Upper lobe of right lung (tissue), 1 donor: ENCODE measurements at places on chromosomes 2 and 18. TPM values are rescaled to one million over a fixed set of nuclear protein-coding genes. Genes with fewer than 3 reads are reported as not detected.

Gene GATA6
- 32.2 TPM for total RNA-seq

Gene IMMT
- total RNA-seq, result 54.9 TPM

Gene SLC38A11
- 0.41 TPM for total RNA-seq

Gene SERPINB13
- total RNA-seq, result not detected

Gene ABCB11
- 0.06 TPM for total RNA-seq

GRCh38 chr2:154433010-154433409 lies 265.5 kb upstream of the KCNJ3 start:
- H3K4me3 ChIP-seq, result no peak overlapping the region
- no peak for DNase-seq
- no peaks in the 10 kb centered on the region for H3K4me1 ChIP-seq
- no peak overlapping the region for H3K27ac ChIP-seq

GRCh38 chr2:206305523-206306245 lies 31.2 kb downstream of the ZDBF2 start:
- no peak overlapping the region for H3K4me3 ChIP-seq
- H3K27me3 ChIP-seq, result no peaks in the 10 kb centered on the region
- no peak for DNase-seq

- H3K4me3 ChIP-seq, result no peak overlapping the region
- DNase-seq, result no peak
- no peaks in the 10 kb centered on the region for H3K4me1 ChIP-seq
- no peaks in the 10 kb centered on the region for H3K27me3 ChIP-seq
- no peaks in the 10 kb centered on the region for H3K36me3 ChIP-seq
Measured at GRCh38 chr2:130769343-130769907, 14.1 kb downstream of the AMER3 start.

DNA sequence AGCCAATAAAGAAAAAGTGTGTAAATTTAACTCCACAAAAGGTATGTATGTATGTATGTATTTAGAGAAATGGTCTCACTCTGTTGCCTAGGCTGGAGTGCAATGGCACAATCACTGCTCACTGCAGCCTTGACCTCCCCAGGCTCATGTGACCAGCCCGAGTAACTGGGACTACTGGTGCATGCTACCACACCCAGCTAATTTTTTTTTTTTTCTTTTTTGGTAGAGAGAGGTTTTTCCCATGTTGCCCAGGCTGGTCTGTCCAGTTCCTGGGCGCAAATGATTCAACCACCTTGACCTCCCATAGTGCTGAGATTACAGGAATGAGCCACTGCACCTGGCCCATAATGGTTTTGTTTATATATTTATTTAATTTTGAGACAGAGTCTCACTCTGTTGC lies 67.1 kb downstream of the CERKL start:
- H3K27ac ChIP-seq, result no peak overlapping the region
- no peaks in the 10 kb centered on the region for H3K36me3 ChIP-seq
- no peaks in the 10 kb centered on the region for H3K4me1 ChIP-seq
- H3K27me3 ChIP-seq, result no peaks in the 10 kb centered on the region
- H3K4me3 ChIP-seq, result no peak overlapping the region

- no peak overlapping the region for H3K4me3 ChIP-seq
- no peak for DNase-seq
- no peak overlapping the region for H3K27ac ChIP-seq
- H3K4me1 ChIP-seq, result peaks cover 3% of the 10 kb centered on the region
- H3K36me3 ChIP-seq, result peaks cover 18% of the 10 kb centered on the region
- H3K27me3 ChIP-seq, result no peaks in the 10 kb centered on the region
Measured at GRCh38 chr2:134319596-134320254, 65.9 kb downstream of the MGAT5 start.

DNA sequence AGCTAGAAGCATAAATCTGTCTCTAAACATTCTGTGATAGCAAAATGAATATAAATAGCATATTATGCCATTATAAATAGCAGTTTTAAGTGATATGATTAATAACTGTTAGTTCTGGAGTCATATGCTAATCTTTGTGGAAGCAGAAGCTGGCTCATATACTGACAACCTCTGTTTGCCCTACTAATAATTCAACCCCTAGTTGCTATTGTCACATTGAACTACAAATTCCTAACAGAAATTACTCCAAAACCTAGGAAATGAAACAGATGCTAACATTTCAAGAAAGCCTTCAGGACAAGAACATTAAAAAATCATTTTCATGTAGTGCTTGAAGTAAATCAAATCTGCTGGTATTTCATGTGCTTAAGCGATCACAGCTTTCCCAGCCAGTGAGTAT lies 28.2 kb downstream of the CALCRL start:
- H3K4me3 ChIP-seq, result no peak overlapping the region
- H3K27ac ChIP-seq, result no peak overlapping the region
- no peaks in the 10 kb centered on the region for H3K4me1 ChIP-seq

DNA sequence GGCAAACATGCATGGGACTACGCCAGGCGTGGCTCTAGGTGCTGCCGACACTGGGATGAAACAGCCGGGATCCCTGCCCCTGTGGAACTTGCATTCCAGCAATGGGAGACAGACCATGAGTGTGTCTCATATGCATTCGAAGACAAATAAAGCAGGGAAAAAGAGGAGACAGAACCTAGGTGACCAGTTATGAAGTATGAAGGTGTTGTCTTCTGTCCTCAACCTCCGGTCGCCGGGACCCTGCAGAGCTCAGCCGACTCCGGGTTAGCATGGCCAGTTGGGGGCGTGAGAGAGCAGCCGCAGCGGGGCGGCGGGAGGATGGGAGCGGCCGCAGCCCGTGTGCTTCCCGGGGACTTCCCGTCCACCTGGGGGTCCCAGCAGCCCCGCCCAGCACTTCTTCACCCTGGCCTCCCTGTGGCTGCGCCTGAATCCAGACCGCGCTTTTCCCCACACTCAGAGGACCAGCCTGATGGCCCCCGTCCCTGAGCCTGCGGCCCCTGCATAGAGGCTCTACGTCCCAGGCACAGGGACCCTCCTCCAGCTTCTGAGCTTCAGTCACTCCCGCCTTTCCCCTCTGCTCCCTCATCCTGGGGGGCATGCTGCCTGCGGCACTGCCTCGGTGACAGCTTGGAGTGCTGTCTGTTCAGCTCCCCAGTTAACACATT lies 11.4 kb downstream of the ID2 start:
- H3K4me1 ChIP-seq, result no peaks in the 10 kb centered on the region
- no peaks in the 10 kb centered on the region for H3K36me3 ChIP-seq
- peaks cover 5% of the 10 kb centered on the region for H3K27me3 ChIP-seq
- H3K27ac ChIP-seq, result no peak overlapping the region
- no peak for DNase-seq
- H3K4me3 ChIP-seq, result no peak overlapping the region

GRCh38 chr2:179132076-179132475 lies 82.1 kb upstream of the CCDC141 start:
- H3K4me1 ChIP-seq, result no peaks in the 10 kb centered on the region
- no peak overlapping the region for H3K4me3 ChIP-seq
- no peak overlapping the region for H3K27ac ChIP-seq
- peaks cover 15% of the 10 kb centered on the region for H3K36me3 ChIP-seq
- no peak for DNase-seq

DNA sequence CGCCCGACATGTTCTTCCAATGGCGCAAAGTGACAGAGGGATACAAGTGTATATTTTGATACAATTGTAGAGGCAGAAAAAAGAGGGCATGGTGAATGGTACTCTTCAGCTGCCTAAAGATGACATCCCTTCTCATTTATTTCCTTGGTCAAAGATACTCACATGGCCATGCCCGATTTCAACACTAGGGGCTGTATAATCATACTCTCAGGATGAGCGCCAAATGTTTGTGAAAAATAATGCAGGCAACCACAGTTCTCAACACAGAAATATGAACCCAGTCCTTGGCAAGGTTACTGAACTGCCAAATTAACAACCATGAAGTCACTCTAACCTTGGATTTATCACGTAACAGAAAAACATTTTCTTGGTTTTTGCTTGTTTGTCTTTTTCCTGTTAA lies 204.4 kb downstream of the CCDC102B start:
- H3K36me3 ChIP-seq, result no peaks in the 10 kb centered on the region
- H3K27me3 ChIP-seq, result no peaks in the 10 kb centered on the region
- H3K4me3 ChIP-seq, result no peak overlapping the region
- no peak overlapping the region for H3K27ac ChIP-seq
- no peak for DNase-seq
- H3K4me1 ChIP-seq, result no peaks in the 10 kb centered on the region

GRCh38 chr2:150027164-150027563 lies 439.6 kb upstream of the MMADHC start:
- no peaks in the 10 kb centered on the region for H3K36me3 ChIP-seq
- no peak overlapping the region for H3K27ac ChIP-seq

GRCh38 chr2:129103936-129104878 lies 785.5 kb upstream of the HS6ST1 start:
- DNase-seq, result no peak
- no peaks in the 10 kb centered on the region for H3K36me3 ChIP-seq
- H3K27ac ChIP-seq, result no peak overlapping the region
- no peaks in the 10 kb centered on the region for H3K27me3 ChIP-seq

DNA sequence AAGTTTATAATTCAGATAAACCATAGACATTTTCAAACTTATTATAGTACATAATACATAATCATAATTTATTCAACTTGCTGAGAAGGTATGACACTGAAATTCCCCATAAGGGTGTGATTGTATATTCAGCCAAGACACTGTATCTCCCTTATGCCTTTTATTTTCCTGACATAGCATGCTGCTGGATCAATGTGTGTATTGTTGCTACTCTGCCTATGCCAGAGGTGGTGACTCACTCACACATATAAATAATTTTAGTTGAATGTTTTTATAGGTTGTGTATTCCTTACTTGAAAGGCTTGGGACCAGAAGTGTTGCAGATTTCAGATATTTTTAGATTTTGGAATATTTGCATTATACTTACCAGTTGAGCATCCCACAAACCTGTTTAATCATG lies 86.8 kb downstream of the VRK2 start:
- H3K27ac ChIP-seq, result no peak overlapping the region
- H3K27me3 ChIP-seq, result no peaks in the 10 kb centered on the region
- H3K4me3 ChIP-seq, result no peak overlapping the region
- DNase-seq, result no peak
- peaks cover 4% of the 10 kb centered on the region for H3K4me1 ChIP-seq

DNA sequence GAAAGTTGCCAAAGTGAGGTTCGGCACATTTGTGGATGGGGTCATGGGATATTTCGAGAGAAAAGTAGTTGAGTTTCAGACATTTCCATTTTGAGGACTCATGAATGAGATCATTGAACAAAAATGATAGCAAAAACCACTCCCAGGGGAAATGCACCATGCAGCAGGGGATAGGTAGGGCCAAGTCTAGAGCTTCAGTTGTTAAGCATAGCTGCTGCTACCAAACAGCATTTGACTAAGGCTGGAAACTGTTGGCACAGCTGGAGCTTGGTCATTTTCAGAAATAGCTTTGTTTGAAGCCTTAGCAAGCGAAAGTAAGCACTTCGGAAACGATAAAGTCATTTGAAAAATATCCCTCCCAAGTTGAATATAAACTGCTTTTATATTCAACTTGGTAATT lies 431.8 kb downstream of the SOCS6 start:
- no peaks in the 10 kb centered on the region for H3K27me3 ChIP-seq
- no peak overlapping the region for H3K27ac ChIP-seq
- no peaks in the 10 kb centered on the region for H3K4me1 ChIP-seq
- no peak for DNase-seq
- H3K36me3 ChIP-seq, result no peaks in the 10 kb centered on the region
- no peak overlapping the region for H3K4me3 ChIP-seq

DNA sequence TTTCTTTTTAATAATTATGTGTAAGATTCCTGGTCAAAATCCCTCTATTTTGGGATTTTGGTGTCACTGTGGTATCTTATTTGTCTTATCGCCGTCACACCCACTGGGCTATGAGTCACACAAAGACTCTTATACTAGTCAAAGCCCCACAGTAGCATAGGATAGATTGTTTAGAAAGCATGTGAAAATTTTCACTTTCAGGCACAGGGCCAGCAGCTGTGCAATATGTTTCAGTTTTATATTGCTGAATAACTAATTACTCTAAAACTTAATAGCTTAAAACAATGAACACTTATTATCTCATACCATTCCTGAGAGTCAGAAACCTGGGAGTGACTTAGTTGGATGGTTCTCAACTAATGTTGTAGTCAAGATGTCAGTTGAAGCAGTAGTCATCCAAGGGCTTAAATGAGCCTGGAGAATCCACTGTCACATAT lies 24.0 kb downstream of the CFAP210 start:
- H3K4me1 ChIP-seq, result no peaks in the 10 kb centered on the region
- H3K27me3 ChIP-seq, result no peaks in the 10 kb centered on the region
- H3K27ac ChIP-seq, result no peak overlapping the region
- no peak for DNase-seq
- no peaks in the 10 kb centered on the region for H3K36me3 ChIP-seq
